ENCODE measurements at places on chromosomes 16 and 17.

DNA sequence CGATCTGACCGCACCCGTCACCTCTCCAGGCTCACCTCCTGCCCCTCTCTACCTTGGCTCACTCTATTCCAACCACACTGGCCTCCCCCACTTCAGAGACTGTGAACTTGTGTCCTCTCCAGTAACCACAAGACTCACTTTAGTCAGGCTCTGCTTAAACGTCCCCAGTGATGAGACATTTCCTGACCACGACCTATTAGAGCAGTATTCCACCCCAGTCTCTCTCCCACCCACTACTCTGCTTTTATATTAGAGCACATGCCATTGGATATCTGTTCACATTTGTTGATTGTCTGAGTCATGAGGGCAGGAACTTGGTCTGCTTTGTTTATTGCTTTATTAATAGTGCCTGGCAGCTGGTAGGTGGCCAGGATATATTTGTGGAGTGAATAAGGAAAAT lies 20.1 kb downstream of the COX11 start:
- no peak for DNase-seq

DNA sequence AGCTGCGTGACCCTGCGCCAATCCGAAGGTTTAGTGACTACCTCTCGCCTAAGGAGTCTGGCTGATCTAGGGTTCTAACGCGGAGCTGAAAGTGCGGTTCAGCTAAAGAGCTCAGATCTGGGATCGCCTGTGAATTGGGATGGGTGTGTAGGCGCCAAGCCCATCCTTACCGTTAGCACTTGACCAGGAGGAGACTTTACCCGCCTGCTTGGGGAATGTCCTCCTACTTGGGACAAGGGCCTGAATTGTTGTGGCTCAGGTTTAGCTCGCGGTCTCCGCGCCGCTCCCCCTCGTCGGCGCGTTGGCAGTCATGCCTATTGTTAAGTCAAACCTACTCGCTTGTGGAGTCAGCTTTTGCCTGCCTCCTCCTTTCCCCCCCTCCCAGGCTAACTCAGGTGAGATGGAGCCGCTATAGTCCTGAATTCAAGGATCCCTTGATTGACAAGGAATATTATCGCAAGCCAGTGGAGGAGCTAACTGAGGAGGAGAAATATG lies 480 bp downstream of the MRPS7 start:
- DNase-seq: no peak

DNA sequence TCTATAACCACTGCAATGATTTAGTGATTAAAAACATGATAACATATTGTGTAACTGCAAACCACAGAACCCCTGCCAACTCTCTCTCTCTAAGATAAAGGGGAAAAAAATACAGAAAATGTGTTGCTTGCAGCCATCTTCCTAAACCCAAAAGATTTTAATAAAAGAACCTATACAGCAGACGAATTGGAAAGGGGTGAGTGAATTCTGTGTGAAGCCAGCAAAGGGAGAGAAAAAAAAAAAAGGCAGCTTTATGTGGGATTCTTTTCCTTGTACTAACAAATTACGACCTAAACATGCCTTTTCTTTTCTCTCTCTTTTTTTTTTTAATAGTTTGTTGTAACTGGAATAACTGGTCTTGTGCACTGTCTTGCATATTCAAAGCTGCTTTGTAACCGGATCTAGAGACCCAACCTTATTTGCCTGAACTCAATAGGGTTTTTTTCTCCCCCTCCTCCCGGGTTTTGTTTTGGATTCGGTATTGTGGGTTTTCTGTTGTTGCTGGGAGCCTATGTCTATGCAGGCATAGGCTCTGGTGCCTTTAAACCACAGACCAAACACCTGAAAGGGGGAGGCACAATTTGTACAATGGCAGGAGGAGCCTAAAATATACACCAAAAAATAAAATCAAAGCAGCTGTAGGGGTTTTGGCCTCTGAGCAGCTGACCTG lies 7.0 kb upstream of the ZFHX3 start:
- no peak for DNase-seq

DNA sequence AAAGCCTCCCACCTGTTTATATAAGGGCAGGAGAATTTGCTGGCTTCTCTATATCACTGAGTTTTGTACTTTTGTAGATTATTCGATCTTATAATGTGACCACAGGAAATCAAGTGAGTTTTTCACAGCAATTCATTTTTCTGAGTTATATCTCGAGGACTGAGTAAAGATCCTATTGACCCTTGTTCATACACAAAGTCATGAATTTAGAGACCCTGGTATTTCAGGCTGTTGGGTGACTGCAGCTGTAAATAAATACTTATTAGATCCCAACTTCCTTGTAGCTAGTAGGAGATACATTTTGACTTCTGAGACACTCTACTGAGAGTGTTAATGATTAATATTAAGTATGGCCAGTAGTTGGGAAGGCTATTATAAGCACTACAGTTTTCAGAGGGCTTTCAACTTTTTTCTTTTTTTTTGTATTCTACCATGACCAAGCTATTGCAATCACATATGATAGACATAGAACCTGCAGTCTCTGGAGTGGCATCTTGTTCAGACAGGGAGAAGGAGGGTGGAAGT lies 3.2 kb upstream of the KRT20 start:
- no peak for DNase-seq

DNA sequence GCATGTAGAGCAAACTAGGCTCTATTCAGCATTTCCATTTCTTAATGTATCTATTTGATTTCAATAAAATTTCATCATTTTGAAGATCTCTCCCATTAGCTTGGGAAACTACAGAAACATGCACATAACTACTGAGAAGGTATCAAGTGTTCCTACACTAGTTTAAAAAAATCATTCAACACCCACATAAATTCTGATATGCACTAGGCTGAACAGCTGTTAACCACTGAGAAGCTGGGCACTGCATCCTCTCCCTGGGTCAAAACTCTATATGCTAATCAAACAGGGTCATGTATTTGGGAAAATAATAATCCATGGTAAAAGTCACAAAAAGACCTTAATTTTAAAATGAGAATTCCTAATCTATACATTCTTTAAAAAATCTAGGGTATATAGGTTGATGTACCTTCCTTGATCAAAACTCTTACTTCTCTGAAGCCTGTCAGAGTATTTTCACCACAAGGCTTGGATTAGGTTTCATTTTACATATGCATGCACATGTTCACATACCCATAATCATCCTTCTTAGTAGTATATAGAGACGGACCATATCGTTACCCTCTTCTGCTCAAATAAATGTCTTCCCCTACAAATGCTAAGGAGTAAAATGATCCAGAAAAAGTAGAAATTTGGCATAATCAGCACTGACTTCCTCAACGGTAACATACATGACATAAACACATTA lies 57.2 kb downstream of the KANSL1 start:
- no peak for DNase-seq

DNA sequence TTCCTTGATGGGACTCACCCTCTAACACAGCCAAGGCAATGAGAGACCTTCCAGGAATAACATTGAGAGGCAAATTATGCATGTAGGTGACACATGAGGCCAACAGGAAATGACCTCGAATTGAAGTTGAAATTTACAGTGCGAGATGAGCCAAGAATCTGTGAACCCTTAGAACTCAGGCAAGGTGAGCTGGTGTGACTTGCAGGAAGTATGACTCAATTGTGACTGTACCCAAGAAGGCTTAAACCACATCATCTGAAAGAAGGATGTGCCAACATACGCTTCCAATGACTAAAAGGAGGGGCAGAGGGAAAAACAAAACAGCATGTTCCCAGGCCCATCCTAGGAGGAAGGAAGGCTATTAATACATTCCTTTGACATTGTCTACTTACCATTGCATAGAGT lies 44.8 kb downstream of the PITPNC1 start:
- peak; percentile 37 for DNase-seq

- no peak for DNase-seq
Observed at GRCh38 chr16:81231014-81231413, 7.5 kb upstream of the BCO1 start.
